ENCODE measurements at places on chromosomes 7 and 10.
A peak's percentile ranks its signal among the peaks of the same experiment; 100 is the strongest.

DNA sequence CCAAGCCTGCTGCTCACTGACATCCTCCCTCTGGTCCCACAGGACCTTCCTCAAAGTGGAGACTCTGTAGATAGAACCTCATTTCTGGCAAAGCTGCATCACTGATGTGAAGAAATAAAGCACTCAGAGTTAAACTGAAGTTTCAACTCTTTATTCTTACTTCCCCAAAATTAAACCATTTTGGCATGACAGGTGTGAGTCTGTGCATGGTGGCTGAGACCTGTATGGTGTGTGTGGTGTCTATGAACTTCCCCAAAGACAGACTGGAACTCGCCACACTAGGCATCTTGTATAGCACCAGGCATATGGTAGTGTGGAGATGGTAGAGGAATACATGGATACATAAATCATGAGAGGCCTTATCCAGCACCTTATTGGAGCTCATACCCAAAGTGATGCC is 6.6 kb upstream of the WDFY4 start:
- DNase-seq: no peak

GRCh38 chr10:103431902-103432301 is 20.3 kb downstream of the CALHM2 start:
- DNase-seq: no peak

- peak; percentile 25 for DNase-seq
Observed at GRCh38 chr7:129642871-129643549, 31.5 kb downstream of the NRF1 start.

DNA sequence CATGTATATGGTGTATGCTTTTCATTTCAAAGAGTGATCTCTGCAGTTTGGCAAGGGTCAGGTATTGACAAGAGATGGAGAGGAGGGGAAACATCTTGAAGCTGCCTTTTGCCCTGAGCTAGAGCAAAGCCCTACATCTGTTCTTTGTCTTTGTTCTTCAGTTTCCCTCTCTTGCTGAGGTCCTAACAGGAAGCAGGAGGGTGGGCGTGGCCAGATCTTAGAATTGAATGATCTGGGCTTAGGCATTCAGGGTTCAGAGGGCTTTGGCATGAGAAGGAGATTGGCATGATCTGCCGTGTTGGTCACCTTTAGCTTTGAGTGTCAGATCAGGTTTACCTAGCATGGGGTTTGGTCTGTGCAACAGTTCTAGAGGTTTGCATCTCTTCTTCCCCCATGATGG is 41.3 kb downstream of the LRMDA start:
- no peak for DNase-seq

DNA sequence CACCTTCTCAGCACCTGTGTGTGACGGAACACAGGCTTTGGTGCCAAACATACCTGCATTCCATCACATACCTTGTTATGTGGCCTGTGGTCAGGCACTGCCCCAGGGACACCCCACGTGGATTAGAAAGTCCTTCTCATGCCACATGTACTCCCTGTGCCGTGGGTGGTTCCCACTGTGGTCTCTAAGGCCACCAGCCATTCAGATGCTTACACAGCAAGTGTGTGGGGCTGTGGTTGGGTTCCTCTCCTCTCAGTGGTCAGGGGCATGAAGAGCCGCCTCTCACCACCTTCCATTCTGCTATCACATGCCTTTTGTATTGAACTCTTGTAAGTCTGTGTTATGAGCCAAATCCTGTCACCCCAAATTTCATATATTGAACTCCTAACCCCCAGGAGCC is 85.1 kb upstream of the IGFBP3 start:
- DNase-seq: no peak

DNA sequence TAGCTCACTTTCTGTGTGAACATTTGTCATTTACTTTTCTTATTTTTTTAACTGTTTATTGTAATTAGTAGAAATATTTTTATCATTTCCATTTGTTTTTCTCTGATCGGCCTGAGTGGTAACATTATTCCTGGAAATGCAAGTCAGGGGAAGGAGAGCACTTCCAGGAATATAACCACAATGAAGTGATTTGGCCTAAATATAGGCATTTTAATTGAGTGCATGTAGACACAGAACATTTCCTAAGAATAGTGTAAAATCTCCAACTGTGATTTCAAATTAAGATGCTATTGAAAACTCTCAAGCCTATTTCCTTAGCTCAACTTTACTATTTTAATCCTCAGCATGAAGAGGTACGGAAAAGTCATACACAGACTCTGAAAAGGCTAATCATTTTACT is 86.5 kb upstream of the SKAP2 start:
- no peak for DNase-seq

GRCh38 chr10:68625316-68625921 is 65.3 kb downstream of the TET1 start:
- no peak for DNase-seq
